A549 treated with ZK216348 at 1 μM for 4 hours (cell line): ENCODE measurements at places on chromosomes 6 and 20. TPM values are rescaled to one million over a fixed set of nuclear protein-coding genes. Genes with fewer than 3 reads are reported as not detected.

The ZNF831 gene
- not detected in 5 replicates for total RNA-seq

The HLA-A gene
- total RNA-seq, result 93.3 to 151 TPM (median 142 TPM) in 5 replicates

The VWA7 gene
- total RNA-seq, result 0.53 to 2.7 TPM (median 1.1 TPM) in 5 replicates

The PXDC1 gene
- 17.1 to 23.0 TPM (median 19.6 TPM) in 5 replicates for total RNA-seq

The BTN2A1 gene
- 16.8 to 22.0 TPM (median 20.7 TPM) in 5 replicates for total RNA-seq

The GMPR gene
- 2.2 to 3.8 TPM (median 3.3 TPM) in 5 replicates for total RNA-seq

The ECT2L gene
- total RNA-seq, result not detected in 5 replicates

The FNDC11 gene
- total RNA-seq, result 0.09 to 0.42 TPM (median 0.22 TPM) in 4 of 5 replicates, not detected in the other

The HLA-DOB gene
- 0.16 to 0.23 TPM in 2 of 5 replicates, not detected in the others for total RNA-seq

The SLC35F1 gene
- total RNA-seq, result not detected in 5 replicates

The NRN1 gene
- total RNA-seq, result 0.40 to 1.2 TPM (median 0.78 TPM) in 5 replicates

The BPIFB2 gene
- total RNA-seq, result not detected in 5 replicates

The NT5DC1 gene
- 21.6 to 32.8 TPM (median 28.3 TPM) in 5 replicates for total RNA-seq

The PNPLA1 gene
- 0.15 TPM in 1 of 5 replicates, not detected in the others for total RNA-seq

The ZKSCAN8 gene
- total RNA-seq, result 2.1 to 6.3 TPM (median 4.7 TPM) in 5 replicates

The DLK2 gene
- total RNA-seq, result 3.6 to 7.8 TPM (median 7.3 TPM) in 5 replicates

The PPP1R18 gene
- total RNA-seq, result 40.2 to 47.9 TPM (median 43.5 TPM) in 5 replicates
